A549 treated with dexamethasone at 1 μM for 4 hours (cell line): ENCODE measurements at places on chromosomes 3 and 15. TPM values are rescaled to one million over a fixed set of nuclear protein-coding genes. Genes with fewer than 3 reads are reported as not detected.

Gene RBM5
- 27.0 to 42.6 TPM (median 37.4 TPM) in 5 replicates for total RNA-seq

Gene SST
- not detected in 5 replicates for total RNA-seq

Gene DPPA2
- 0.06 TPM in 1 of 5 replicates, not detected in the others for total RNA-seq

Gene SLC51B
- total RNA-seq: 13.7 to 16.8 TPM (median 15.2 TPM) in 5 replicates

Gene ZCWPW2
- not detected in 5 replicates for total RNA-seq

Gene CXCR6
- total RNA-seq: not detected in 5 replicates

Gene TMC3
- total RNA-seq: not detected in 5 replicates

Gene SETD5
- total RNA-seq: 37.4 to 55.7 TPM (median 48.6 TPM) in 5 replicates

Gene POTEB2
- not detected in 5 replicates for total RNA-seq

Gene SLC30A4
- 1.6 to 2.4 TPM (median 1.9 TPM) in 5 replicates for total RNA-seq

Gene GOLGA8J
- total RNA-seq: not detected in 5 replicates

Gene CCK
- total RNA-seq: 1.6 to 2.6 TPM (median 1.7 TPM) in 5 replicates

Gene LCTL
- total RNA-seq: not detected in 5 replicates

Gene IFT57
- total RNA-seq: 41.8 to 47.7 TPM (median 46.0 TPM) in 5 replicates

Gene NPAP1
- not detected in 5 replicates for total RNA-seq

Gene HDAC11
- 7.6 to 9.5 TPM (median 8.5 TPM) in 5 replicates for total RNA-seq

Gene SH2D7
- not detected in 5 replicates for total RNA-seq

Gene LRTM1
- total RNA-seq: not detected in 5 replicates

Gene FGF7
- total RNA-seq: 0.07 TPM in 1 of 5 replicates, not detected in the others

Gene CCDC33
- 5.8 to 8.6 TPM (median 7.1 TPM) in 5 replicates for total RNA-seq

Gene SEMA3G
- total RNA-seq: 0.10 to 0.26 TPM (median 0.11 TPM) in 5 replicates

Gene RBMS3
- total RNA-seq: 0.64 to 1.4 TPM (median 1.2 TPM) in 5 replicates

Gene BBX
- 13.3 to 24.7 TPM (median 21.7 TPM) in 5 replicates for total RNA-seq

Gene SMAD6
- total RNA-seq: 23.0 to 36.8 TPM (median 31.8 TPM) in 5 replicates

Gene SI
- total RNA-seq: not detected in 5 replicates

Gene ZNF774
- total RNA-seq: 0.71 to 1.6 TPM (median 1.3 TPM) in 5 replicates

Gene CALML4
- 5.9 to 9.6 TPM (median 8.6 TPM) in 5 replicates for total RNA-seq

Gene ALDH1A2
- 0.15 to 0.36 TPM (median 0.15 TPM) in 5 replicates for total RNA-seq

Gene CADPS
- total RNA-seq: not detected in 5 replicates

Gene KLHL40
- not detected in 5 replicates for total RNA-seq

Gene MCTP2
- not detected in 5 replicates for total RNA-seq

Gene TRIM69
- 4.6 to 6.7 TPM (median 4.9 TPM) in 5 replicates for total RNA-seq

Gene CELF6
- 0.11 to 0.21 TPM (median 0.15 TPM) in 4 of 5 replicates, not detected in the other for total RNA-seq

Gene CCR1
- not detected in 5 replicates for total RNA-seq

Gene SAXO2
- 0.99 to 3.1 TPM (median 2.4 TPM) in 5 replicates for total RNA-seq

Gene C3orf49
- total RNA-seq: not detected in 5 replicates

Gene PPP1R14D
- total RNA-seq: 0.14 to 0.21 TPM (median 0.19 TPM) in 3 of 5 replicates, not detected in the others

Gene ADCY5
- 0.45 to 1.1 TPM (median 0.56 TPM) in 5 replicates for total RNA-seq

Gene NR2F2
- 16.2 to 23.8 TPM (median 23.4 TPM) in 5 replicates for total RNA-seq

Gene ARID3B
- total RNA-seq: 2.9 to 3.7 TPM (median 3.1 TPM) in 5 replicates

Gene ATP8B4
- 0.72 to 1.1 TPM (median 0.94 TPM) in 5 replicates for total RNA-seq

Gene TKT
- total RNA-seq: 1,560 to 2,026 TPM (median 1,999 TPM) in 5 replicates

Gene SGO1
- total RNA-seq: 12.0 to 17.4 TPM (median 15.8 TPM) in 5 replicates

Gene WDR93
- 0.10 to 0.27 TPM (median 0.17 TPM) in 5 replicates for total RNA-seq

Gene FES
- 0.58 to 0.83 TPM (median 0.61 TPM) in 5 replicates for total RNA-seq

Gene NR2C2
- 9.5 to 23.8 TPM (median 19.0 TPM) in 5 replicates for total RNA-seq
